T-cell (primary cell): ENCODE measurements at places on chromosomes 3 and 15.
A peak's percentile ranks its signal among the peaks of the same experiment; 100 is the strongest.

DNA sequence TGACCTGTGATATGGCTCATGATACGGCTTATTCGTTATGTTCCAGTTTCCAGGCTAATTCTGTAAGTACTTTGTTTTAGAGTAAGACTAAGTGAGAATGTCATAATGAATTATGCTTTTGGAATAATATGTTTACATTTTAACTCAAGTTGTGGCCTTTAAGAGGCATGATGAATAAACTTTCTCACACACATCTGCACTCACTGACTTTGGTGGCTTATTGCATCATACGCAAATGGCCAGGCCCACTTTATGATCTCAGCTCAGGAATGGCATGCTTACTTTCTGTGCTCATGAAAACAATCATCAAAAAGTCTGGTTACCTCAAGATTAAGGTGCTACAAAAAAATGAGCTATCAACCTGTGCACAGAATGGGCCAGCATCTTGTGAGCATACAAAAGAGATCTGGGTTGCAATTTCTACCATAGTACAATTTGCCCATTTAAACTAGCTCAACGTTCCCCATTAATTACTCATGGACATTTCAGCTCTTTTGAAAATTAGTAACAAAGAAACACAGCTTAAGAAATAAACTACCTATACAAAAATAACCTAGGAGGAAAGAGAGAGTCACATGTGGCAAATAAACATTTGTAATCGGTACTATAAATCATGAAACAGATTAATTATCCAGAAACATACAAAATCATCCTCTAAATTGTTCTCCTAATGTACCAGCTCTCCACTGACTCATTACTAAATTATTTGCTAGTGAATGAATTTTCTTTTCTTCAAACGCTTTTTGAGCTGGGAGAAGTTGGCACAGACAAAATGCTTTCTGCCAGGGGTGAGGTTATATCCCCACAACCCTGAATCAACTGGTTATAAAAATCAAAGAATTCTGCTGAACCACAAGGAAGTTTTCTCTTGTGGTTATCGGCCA lies 439.0 kb upstream of the ADAMTS9 start:
- DNase-seq = no peak

DNA sequence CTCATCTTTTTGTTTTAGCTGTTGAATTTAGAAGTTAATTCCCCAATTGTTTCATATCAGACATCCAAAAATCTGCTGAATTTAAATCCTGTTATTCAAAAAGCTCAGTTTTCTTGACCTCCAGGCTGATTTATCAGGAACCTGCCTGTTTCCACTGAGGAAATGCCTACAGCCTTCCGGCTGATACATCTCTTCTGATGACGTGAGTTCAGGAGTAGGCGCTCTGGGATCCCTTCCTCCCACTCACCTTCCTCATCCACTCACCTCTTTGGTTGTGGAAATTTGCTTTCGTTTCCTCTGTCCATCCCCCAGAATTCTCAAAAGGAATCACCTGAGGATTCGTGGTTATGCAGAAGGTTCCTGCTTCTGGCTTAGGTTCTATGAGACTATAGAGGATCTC lies 55.4 kb upstream of the ALDH1A3 start:
- DNase-seq = no peak

DNA sequence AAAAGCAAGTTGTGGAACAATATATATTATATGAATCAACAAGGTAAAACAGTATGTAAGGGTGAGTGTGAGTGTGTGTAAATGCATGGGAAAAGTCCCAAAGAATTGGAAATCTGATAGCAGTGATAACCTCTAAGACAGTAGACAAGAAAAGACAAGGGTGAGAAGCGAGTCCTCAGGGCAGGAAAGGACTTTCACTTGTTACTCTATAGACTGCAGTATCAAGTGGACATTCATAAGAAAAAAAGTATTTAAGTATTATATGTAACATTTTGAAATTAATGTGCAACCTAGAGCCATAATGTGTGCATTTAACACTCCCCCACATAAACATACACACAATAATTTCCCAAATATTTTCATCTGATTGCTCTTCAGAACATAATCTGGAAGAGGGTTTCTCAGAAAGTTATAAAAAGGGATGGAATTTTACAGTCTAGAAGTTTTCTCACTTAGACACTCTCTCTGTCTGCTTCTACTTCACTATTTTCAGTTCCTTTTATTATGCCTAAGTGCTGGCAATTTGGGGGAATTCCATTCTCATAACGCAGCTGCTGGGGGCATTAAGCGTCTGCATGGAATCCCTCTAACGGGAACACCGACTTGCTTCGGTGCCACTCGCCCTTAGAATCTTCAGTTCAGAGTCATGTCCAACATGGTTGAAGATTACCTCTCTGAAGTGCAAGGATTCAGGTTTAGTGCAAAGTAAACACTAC lies 50.0 kb upstream of the CDIN1 start:
- DNase-seq = no peak

DNA sequence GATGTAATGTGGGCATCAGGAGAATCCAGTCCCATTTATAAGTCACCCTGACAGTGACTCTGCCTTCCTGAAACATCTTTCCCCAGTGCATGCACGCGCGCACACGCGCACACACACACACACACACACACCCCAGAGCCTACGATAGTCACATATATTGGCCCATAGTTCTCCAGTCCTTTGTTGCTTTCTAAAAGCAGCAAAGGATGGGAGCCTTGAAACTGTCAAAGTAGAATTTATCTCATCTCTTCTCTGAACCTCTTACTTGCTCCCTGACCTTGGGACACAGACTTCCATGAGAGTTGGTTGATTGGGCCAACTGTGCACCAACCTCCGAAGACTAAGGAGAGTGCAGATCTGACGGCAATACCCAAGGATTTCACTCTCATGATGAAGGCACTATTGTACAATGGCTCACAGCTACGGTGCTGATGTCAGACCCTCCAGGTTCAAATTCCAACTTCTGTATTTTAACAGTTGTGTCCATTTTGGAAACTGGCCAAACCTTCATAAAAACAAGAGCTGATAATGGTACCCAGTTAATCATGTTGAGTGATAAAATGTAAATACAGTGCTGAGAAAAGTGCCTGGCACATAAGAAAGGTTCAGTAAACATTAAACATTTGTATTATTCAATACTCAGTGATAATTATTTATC lies 8.3 kb downstream of the CPA3 start:
- no peak for DNase-seq

DNA sequence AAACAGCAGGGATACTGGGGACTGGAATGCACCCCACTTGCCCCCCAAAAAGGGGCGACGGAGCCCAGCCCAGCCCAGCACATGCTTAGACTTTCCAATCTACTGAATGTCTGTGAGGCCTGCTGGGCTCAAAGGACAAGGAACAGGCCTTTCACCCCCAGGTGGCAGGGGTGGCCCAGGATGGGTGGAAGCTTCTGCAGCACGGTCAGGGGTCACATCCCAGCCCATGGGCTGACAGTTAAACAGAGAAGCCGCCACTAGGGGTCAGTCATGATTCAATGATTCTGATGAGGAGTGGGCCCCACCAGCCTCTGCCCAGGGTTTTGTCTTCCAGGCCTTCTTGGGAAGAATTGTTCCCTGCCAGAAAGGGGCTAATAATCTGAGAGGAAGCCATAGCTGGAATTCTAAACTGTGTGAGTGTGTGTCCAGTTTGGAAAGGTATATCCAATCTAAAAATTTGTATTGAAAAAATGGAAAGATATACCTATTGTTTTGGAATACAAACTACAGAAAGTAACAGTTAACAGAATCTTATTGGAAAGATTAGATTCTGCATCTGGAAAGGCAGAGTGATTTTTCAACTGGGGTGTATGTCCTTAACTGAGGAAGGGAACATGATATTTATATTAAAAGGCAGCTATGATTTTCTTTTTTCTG lies 2.2 kb downstream of the CHRNB4 start:
- peak; percentile 11 for DNase-seq

DNA sequence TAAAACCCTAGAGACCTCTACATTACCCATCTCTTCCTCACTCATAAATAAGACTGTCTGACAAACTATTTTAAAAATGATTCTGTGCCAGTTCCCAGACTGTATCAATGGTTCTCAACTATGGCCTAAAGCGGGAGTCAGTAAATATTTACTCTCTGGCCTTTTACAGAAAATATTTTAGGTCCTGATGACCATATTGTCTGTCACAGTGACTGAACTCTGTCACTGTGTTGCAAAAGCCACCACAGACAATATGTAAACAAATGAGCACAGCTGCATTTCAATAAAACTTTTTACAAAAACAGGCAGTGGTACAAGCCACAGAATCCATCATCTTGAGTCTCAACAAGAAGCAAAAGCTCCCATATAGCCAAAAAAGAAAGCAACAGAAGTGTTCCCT lies 45.4 kb downstream of the PLOD2 start:
- DNase-seq = no peak
